LoVo (cell line): ENCODE measurements at places on chromosomes 7 and 10.

DNA sequence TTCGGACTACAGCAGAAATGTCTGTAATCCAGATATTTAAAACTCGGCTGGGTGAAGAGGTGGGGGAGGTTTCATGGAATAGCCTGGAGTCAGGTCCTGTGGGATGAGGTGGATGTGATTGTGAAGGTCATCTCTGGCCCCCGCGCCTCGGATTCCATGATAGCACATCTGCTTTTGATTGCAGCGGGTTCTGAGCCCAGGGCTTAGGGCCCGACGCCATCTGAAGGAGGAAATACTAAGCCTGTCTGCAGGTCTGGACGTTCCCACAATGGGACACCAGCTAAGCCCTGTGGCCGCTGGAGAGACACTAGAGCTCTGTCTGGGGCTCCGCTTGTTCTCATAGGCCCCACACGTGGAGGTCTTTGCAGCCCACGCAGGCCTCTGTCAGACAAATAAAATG lies 328.7 kb downstream of the CXCL12 start:
- no peak for DNase-seq

DNA sequence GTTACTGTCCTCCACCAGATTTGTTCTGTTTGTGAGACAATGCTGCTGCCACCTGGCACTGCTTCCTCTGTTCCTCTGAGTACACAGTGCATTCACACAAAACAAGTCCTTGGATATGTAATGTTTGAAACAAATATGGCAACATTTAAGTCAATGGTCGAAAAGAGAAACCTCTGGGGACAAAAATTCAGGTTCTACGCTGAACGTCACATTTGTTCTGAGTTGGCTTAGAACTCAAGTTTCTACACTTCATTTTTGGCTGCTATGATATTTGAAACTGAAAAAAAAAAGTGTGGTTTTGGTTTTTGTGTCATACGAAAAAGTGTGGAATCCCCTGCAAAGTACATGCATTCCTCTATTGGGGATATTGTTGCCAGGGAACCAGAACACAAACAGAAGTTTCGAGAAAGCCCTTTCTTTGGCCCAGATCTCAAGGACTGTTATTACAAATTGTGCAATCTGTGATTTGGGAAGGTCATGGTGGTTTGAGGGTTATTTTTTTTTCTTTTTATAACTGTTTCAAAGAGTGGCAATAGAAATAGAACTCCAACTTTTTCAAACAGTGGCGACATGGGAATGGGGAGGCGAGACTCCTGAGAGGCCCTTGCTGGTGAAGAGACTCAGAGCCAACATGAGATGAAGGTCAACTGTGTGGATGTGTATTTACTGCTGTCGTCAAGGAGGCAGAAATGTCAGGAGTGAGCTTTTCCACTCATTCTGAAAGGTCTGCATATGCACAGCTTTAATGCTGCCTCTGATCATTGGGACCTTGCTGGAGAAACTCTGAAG lies 127.5 kb downstream of the CUBN start:
- DNase-seq, result no peak

- no peak for DNase-seq
Observed at GRCh38 chr10:131561897-131562296, 250.4 kb upstream of the TCERG1L start.

GRCh38 chr10:117553142-117553814 lies 10.7 kb downstream of the EMX2 start:
- DNase-seq, result no peak

GRCh38 chr10:34933676-34934075 lies 118.6 kb upstream of the PARD3 start:
- no peak for DNase-seq

DNA sequence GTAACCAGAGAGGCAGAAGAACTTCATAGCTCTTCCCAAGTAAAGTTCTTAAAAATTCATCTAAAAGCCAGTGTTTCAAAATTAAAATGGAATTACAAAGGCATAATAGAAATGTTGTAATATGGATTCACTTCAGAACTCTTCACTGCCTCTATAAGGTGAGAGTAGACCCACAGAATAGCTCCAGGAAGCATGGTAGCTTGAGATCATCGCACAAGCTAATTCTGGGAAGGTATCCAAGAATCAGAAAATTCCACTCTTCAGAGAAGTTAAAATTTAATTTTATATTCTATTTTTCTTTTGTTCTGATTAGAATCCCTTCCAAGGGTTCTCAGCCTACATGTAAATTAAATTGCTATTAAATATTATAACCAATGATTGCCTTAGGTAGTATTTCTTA lies 1.5 kb upstream of the DHX32 start:
- no peak for DNase-seq

GRCh38 chr10:128549101-128549608 lies 422.9 kb upstream of the MKI67 start:
- DNase-seq, result no peak

GRCh38 chr10:74889662-74889998 lies 63.2 kb downstream of the KAT6B start:
- DNase-seq, result no peak

DNA sequence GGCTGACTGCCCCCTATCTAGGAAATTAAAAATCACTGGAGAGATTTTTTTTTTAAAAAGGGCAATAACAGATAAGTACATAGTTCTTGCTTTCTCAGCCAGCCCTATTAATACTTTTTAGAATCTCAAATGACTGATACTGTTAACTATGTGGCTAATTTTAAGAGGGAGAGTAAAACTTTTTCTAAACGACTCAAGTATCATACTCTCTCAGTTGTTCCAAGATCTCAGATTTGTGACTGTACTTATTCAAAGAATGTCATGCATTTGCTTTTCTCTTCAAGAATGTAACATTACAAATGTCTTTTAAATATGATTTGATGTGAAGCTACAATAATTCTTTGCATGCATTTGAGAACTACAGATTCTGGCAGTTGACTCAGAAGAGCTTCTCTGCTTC lies 55.4 kb upstream of the RAB11FIP2 start:
- no peak for DNase-seq

DNA sequence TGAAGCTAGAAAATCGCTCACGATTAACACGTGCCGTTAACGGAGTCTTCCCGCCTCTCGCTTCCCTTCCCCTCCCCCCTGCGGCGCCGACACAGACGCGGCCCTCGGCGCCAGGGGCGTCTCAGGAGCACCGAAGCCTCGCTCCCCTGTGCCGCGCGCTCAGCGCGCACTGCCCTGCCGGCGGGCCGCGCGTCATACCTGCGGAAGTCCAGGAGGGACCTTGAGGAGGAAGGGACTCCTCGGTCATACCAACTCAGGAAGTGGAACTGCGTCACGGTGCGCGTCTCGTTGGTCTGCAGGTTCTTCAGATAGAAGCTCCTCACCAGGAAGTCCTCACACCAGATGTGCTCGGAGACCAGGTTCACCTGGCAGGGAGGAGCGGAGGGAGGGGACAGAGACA lies 239.6 kb downstream of the DNAJB6 start:
- no peak for DNase-seq

DNA sequence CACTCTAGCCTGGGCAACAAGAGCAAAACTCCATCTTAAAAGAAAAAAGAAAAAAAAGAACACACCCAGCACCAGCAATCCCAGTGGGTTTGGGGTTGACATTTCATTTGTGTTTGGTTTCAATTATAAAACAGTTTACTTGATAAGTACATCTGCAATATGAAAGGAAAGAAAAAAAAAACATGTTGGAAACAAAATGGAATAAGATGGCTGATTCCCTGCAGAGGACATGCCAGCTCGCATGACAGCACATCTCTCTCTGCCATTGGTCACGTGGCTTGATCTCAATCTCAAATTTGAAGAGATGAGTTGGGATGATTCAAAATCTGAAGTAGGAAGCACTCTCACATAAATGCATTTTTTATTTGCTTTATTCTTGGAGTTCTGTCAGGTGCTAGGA lies 28.0 kb downstream of the MYOF start:
- no peak for DNase-seq

DNA sequence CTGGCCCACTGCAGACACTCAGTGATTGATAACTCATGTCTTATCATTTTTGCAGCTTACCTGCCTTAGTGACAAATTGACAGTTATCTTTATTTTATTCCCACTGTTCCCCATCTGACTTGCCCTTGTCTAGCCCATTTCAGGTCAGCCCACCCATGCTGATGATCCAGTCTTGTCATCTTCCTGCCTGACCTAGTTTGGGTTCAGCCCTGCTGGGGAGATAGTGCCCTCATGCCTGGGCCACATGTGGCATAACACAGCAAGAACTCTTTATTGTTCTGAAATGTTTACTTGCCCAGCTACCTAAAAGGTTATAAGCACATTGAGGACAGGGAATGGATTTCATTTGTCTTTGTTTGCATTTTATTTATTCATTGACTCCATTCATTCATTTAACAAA lies 75.6 kb downstream of the ENTPD1 start:
- DNase-seq, result no peak

DNA sequence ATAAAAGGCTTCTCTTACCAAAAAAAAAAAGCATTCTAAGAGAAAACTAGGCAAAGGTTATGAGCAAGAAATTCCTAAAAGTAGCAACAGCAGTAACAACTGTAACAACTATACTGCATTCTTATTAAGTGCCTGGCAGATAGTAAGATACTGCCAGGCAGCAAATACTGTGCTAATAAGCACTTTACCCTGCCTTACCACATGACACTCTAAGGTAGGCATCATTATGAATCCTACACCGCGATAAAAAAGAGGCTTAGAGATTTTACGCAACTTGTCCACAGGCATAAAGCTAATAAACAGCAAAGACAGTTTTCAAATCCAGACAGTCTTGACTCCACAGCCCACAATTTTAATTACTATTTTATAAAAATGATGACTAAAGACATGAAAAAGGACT lies 83.2 kb downstream of the USP6NL start:
- DNase-seq, result no peak

GRCh38 chr7:150964593-150965111 lies 13.5 kb downstream of the KCNH2 start:
- DNase-seq, result no peak

DNA sequence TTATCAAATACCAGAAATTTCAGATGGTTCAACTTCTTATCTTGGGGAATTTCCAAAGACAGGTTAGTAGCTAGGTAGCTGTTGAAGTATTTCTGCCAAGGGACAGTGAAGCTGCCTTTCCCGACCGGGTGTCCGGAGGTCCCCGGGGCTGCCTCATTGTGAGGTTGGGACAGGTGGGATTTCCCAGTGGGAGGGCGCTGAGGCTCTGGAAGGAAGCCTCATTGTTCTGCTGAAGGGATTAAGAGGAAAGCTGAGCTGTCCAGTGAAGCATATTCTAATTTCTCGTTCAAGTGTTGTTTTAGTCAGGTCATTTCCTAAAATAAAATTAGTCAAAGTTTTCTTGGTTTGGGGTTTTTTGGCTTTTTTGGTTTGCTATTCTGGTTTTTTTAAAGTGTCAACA lies 244.2 kb downstream of the MGMT start:
- DNase-seq, result no peak

GRCh38 chr7:10707519-10707918 lies 266.2 kb upstream of the PHF14 start:
- DNase-seq, result no peak

DNA sequence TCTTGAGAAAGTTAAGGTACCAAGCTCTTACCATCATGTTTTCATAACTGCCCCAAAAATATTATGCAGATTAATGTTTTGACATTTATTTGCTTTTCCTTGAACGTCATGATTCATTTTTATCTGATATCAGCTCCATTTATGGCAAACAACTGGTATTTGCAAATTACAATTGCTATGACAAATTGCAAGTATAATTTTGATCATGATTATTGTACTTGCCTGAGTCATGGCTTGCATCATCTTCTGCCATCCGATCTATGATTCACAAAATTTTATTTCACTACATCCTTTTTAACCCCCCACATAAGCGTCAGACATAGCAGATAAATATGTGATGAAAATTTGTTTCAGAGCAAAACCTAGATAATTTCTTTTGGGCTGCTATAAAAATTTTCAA lies 155.0 kb downstream of the STK31 start:
- no peak for DNase-seq

DNA sequence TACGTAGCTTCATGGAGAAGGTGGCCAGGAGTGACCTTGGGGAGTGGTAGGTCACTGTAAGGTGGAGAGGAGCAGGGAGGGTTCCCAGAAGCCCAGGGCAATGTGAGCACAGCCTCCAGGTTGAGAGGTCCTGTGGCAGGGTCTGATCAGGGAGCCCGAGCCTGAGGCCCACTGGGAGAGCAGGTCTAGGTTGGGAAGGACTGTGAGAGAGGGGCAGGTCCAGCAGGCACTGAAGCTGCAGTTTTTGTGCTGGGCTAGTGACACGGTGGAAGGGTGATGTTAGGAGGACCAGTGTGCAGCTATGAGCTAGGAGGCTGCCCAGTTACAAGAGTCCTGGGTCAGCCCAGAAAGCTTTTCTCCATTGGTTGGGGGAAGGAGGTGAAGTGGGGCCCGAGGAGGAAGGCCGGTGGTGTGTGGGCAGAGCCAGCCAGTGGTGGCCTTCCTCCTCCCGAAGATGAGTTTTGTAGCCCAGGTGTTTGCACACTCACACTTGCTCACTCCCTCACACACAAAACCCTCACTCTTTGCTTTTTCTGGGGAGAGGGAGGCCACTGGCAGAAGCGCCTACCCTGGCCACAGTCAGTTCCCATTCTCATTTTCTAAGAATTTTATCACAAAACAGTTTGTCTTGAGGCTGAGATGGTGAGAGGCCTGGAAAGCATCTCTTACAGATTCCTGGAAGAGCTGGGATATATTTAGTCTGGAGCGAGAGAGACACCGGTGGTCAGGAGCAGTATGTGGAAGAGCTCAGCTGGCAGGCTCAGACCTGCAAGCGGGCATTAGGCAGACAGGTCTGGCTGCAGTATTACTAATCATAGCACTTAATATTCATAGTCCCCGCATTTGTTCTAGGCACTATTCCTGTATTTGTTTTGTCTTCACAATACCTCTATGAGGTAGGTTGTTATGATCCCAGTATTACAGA lies 57.1 kb downstream of the ZNF467 start:
- DNase-seq, result no peak

- DNase-seq, result peak; percentile 60
Observed at GRCh38 chr10:63217120-63217605, 84.0 kb downstream of the NRBF2 start.

DNA sequence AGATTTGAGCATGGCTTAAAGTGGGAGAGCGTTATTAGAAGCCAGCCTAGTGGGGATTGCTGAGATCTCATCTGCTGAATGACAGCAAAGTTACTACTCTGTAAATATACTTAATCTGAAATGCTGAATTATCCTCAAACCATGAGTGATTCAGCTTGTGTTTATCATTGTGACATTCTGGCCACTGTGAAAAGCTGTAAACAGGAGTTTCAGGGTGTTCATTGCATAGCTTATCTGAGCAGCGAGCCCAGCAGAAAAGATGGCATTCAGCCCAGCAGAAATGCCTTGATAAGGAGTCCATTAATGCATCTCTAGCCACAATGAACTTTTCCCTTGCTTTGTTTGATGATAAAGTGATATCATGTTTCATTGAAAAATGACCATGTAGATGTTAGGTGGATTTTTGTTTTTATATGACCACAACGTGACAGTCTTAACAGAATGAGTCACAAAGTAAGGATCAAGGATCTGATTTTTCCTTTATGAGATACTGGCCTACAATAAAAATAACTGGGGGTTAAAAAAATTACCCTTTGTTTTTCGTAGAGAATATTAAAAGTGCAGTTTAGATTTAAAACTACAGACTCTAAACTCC lies 7.8 kb downstream of the TES start:
- peak; percentile 97 for DNase-seq

GRCh38 chr10:14396411-14397048 lies 65.8 kb upstream of the FRMD4A start:
- DNase-seq, result peak; percentile 15

- DNase-seq, result no peak
Observed at GRCh38 chr7:38628630-38629385, 2.4 kb downstream of the AMPH start.

- DNase-seq, result peak; percentile 96
Observed at GRCh38 chr10:72320676-72321247, 34.0 kb downstream of the DNAJB12 start.

GRCh38 chr7:140478246-140479061 lies 851 bp downstream of the MKRN1 start:
- DNase-seq, result peak; percentile 22

- DNase-seq, result no peak
Observed at GRCh38 chr10:14649739-14650138, 125.0 kb downstream of the FAM107B start.
